Stimulated activated CD8-positive, alpha-beta memory T cell treated with anti-CD3 and anti-CD28 coated beads, Interleukin-4, amount 100 ng/mL, for 4 hours (primary cell): ENCODE measurements at places on chromosomes 3 and 15.
A peak's percentile ranks its signal among the peaks of the same experiment; 100 is the strongest.

DNA sequence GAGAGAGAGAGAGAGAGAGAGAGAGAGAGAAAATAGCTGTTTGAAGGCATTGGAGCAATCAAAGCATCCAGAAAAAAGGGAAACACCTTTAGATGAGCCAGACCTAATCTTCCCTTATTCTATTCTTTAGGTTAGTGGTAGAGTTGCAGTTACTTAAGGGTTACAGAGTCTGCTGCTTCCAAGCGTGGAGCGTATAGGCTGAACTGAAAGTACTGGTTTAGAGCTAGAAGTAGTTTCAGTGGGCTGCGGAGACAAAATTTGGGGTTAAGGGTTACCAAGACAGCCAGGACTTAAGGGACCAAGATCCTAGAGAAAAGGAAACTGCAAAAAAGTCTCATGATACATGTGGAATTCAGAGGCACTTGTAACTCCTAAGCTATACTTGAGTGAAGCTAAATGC, 66.1 kb upstream of the MEIS2 start:
- no peak for DNase-seq

GRCh38 chr3:52838561-52839267, 3.9 kb upstream of the MUSTN1 start:
- DNase-seq, result no peak

- no peak for DNase-seq
Observed at GRCh38 chr3:115961380-115961779, 338.1 kb downstream of the GAP43 start.

DNA sequence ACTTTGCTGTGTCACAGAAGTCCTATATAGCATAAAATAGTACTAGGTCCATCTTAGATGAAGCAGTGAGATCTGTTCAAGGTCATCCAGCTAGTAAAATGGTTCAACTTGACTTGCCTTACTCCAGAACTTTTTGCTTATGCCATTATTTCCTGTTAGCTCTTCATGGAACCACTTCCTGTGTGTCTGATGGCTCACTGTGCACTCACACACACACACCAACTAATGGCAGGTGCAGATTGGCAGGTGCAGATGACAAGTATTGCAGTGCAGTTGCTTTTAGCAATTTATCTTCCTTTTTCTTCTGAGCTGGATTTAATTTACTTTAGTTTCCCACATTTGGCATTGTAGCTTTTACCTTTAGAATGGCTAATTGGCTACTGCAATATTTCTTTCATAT, 29.8 kb downstream of the GOLGA8S start:
- no peak for DNase-seq

DNA sequence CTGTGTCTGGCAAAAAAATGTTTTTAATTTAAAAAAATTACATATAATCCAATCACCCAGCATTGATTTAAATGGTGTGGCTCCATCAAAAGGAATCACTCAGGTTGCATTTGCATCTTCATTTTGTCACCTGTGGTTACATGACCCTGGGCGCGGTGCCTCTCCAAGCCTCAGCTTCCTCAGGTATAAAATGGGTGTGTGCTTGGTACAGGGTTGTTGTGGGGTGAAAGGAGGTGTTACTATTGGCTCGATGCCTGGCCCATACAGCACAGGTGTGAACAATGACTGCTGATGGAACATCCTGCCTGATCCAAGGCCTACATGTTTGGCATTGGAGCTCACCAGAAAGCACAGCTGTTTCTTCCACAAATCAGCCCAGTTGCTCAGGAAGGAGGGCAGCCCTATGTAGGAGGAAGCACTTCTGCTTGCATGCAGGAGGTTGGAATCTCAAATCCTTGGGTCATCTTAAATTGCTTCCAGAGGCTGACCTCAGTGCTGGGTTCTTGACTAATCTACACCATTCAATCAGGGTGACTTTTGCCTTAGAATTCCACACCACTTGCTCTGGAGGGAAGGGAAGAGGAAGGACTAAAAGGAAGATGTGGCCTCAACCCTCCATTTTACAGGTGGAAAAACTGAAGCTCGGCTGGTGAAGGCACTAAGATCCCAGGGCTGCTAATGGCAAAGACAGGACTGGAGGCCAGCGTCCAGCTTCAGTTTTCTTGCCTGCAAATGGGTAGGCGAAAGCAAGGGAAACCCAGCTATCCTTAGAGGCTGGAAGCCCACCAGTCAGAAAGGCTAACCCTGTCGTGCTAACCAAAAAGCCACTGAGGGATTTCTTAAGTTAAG, 31.7 kb downstream of the BHLHE40 start:
- no peak for DNase-seq

DNA sequence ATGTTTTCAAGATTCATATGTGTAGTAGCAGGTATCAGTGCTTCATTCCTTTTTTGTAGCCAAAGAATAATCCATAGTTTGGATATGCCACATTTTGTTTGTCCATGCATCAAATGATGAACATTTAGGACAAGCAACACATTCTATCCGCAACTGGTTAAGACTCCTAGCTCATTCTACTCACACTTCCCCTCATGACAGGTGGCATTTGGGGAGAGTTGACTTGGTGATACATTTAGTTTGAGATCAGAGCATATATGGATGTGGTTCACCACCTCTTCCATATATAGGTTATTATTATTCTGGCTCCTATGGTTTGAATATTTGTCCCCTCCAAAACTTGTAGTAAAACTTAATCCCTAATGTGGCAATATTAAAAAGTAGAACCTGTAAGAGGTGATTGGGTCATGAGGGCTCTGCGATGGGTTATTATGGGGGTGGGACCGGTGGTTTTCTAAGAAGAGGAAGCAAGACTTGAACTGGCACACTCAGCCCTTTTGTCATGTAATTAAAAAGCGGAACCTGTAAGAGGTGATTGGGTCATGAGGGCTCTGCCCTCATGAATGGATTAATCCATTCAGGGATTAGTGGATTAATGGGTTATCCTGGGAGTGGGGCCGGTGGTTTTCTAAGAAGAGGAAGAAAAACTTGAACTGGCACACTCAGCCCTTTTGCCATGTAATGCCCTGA, 75.3 kb upstream of the HRH1 start:
- DNase-seq, result no peak

GRCh38 chr3:9448643-9449042, 51.2 kb downstream of the SETD5 start:
- DNase-seq, result no peak

GRCh38 chr3:182716114-182716688, 77.1 kb upstream of the ATP11B start:
- no peak for DNase-seq

- no peak for DNase-seq
Observed at GRCh38 chr3:11724615-11725339, 81.1 kb upstream of the VGLL4 start.

DNA sequence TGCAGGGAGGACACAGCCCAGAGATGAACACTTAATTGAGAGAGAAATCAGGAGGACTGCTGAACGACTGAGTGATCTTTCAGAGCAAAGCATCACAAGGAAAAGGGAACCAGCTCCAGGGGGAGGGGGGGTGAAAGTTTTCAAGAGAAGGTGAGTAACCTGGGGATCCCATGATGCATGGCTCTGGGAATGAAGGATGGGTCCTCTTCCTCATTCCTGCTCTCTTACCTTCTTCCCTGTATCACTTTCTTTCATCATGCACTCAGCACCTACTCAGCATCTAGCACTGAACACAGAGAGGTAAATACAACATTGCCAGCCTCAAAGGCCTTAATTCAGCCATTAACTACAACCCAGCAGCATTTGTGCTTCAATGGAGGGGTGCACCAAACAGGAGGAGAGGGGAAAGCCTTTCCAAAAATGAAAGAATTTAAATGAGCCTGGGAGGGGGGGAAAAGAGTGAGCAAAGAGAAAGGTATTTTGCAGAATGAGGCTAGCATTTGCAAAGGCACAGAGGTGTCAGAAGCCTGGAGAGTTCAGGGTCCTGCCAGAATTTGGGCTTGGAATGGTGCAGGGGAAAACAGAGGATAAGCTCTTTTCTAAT, 427.4 kb downstream of the FOXP1 start:
- DNase-seq, result no peak

DNA sequence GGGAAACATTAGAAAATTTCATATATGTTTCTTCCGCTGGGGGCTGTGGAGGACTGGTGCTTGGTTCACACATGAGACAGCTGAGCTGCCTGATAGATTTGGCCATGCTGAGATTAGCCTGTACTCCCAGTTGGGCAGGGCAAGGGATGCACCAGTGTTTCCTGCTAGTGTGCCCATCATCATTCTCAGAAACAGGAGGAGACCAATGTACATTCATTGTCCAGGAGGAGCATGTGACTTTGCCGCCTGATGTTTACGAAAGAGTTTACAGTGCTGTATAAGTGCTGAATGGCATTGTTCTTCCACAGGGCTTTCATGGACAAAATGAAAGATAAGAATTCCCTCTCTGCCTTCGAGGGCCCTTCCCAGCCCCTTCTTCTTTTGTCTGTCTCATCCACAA, 311.1 kb upstream of the THBS1 start:
- DNase-seq, result no peak

GRCh38 chr3:30012941-30013543, 593.4 kb upstream of the TGFBR2 start:
- peak; percentile 15 for DNase-seq

GRCh38 chr3:187150599-187150998, 11.3 kb upstream of the RPL39L start:
- DNase-seq, result peak; percentile 36

GRCh38 chr3:155978324-155978723, 107.9 kb downstream of the GMPS start:
- DNase-seq, result no peak

DNA sequence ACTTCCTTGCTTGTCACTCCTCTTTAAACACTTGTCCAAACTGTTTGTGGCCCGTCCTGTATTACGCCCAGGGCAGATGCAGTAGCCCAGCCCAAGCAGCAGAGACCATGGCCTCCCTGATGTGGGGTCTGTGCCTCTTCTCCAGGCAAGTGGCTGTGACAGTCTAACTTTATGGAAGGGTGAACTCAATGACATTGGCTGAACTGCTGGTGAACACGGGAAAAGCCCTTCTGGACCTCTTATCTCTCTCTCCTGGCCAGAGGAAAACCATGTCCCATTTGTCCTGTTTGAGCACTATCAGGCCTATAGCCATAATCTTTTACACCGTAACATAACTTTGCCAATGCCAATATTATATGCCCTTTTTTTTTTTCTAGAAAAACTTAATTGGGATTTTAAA, 67.6 kb downstream of the SMAD3 start:
- no peak for DNase-seq

DNA sequence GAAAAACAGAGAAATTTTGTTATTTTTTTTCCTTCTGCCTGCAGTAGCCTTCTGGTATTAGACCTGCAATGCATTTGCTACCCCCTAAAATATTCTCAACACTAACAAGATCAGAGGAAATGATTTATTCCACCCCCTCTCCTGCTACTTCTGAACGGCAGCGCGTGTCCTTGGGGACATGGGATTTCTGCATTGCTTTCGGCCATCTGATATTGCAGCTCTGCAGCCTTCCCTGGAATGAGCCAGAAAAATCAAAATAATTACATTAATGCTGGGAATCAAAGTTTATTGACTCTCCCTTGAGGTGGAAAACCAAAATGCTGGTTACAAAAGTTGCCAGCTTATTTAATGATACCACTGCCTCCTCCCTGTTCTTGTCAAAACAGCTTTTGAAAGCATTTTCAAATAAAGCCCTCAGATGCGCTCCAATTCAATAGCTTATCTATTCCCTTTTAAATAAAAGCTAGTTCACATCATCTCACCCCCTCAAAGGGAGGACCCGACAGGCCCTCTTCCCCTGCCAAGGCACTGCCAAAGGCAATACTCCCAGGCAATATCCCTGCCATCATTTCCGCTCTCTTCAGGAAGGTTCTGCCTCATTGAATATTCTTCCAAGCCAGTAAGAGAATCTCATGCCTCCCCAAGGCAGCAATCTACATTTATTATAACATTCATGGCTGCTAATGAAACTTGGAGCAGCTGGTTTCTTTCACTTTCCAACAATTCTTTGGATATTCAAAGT, 96.6 kb downstream of the FHIT start:
- DNase-seq, result no peak

GRCh38 chr15:90217671-90218394, 15.9 kb downstream of the CIB1 start:
- no peak for DNase-seq

- no peak for DNase-seq
Observed at GRCh38 chr15:25175033-25175788, 220.4 kb downstream of the SNRPN start.

DNA sequence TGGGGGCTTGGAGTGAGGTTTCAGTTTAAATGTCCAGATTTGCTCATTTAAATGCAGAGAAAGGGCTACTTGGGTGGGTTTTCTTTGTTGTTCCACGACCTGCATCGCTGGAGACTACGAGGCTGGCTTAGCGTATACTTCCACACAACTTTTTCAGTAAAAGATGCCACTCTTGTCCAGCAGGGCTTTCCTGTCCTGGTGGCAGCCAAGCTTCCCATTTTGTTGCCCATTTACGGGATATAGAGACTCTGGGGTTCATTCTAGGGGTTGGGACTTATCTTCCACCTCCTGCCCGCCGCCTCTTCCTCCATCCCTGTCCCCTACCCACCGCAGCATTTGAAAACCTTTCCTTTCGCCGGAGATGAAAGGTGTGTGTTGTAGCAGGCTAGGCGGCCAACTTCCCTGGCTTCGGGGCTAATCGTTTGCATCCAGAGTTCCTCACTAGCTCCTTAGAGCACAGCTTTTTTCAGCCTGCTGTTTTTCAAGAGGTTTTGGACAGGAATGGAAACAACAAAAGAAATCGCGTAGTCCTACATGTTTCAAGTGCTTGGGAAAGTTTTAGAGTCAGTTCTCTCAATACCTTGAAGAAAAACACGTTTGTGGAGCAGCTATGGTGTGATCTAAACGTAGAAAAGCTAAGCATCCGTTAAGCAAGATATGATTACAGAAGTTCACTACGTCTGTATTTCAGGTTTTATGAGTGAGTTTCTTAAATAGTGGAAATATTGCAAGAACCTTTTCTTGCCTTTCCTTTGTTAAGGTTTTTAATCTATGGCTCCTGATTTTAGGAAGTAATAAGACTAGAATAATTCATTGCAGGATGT, 843 bp downstream of the CHRNA5 start:
- DNase-seq, result no peak

- no peak for DNase-seq
Observed at GRCh38 chr15:40891810-40892446, 2.3 kb upstream of the VPS18 start.

- DNase-seq, result no peak
Observed at GRCh38 chr3:16255726-16256125, 9.0 kb downstream of the DPH3 start.

- DNase-seq, result no peak
Observed at GRCh38 chr15:98727115-98728040, 79.0 kb downstream of the IGF1R start.

- DNase-seq, result no peak
Observed at GRCh38 chr3:36175113-36175812, 205.0 kb upstream of the STAC start.
